Stimulated activated CD8-positive, alpha-beta memory T cell treated with anti-CD3 and anti-CD28 coated beads, Interleukin-7, amount 100 ng/mL, for 1 hour (primary cell): ENCODE measurements at places on chromosomes 3 and 15.

- no peak for DNase-seq
These were observed 8.3 kb upstream of the TM4SF4 start for GRCh38 chr3:149466192-149466591.

- no peak for DNase-seq
These were observed 2.3 kb downstream of the EOGT start for GRCh38 chr3:69011096-69011730.

GRCh38 chr3:133833880-133834620, 28.4 kb downstream of the SRPRB start:
- no peak for DNase-seq

DNA sequence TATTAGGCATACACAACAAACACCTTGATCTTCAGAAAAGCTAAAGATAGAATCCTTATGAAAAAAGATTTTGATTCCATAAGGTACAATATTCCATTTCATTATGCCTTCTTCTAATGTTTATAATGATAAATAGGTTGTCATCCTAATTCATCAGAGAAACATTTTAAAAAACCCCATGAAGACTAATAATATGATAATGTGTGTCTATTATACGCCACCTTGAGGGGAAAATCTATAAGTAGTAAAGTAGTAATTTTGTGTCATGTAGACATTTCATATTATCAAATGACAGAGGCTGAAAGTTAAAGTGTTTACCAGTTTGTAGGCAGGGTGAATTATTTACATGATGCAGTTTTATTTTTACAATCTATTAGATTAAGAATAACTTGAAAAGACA, 524.3 kb downstream of the GBE1 start:
- DNase-seq, result no peak

DNA sequence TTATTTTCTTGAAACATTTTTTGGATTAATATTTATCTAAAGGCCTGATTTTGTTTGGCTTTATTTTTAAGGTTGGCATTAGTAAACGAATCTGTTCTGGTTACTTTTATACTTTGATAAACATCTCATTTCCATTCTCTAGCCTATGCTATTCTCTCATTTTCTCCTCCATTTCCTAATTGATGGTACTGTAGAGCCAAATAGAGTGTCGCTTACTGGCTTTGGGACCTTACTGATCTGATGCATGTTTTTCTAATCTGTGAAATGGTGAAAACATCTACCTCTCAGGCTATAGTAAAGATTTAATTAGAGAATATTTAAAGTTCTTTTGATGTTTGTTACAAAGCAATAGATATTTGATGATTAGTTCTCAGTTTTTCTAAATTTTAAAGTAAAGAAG, 1.6 kb downstream of the LNP1 start:
- no peak for DNase-seq

DNA sequence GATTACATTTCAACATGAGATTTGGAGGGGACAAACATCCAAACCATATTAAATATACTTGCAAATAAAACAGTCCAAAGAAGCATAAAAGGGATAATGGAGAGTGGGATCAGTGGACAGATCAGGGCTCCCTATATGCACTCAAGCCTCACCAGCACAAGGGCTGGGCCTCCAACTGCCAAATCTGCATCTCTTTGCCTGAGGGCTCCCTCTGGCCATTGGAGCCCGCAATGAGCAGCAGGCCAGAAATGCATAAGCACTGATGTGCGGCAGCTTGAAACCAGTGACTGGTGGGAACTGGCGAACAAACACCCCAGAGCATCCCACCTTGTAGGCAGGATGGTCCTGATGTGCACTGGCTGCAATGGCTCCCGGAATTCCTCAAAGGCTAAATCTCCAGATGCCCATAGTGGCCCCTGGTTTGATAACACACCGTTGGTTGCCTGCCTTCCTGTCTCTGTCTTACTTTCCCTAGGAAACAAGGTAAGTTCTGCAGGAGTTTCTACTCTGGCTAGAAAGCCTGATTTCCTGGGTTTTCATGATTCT, 55.9 kb upstream of the POMGNT2 start:
- no peak for DNase-seq

- no peak for DNase-seq
These were observed 329.8 kb upstream of the NAALADL2 start for GRCh38 chr3:174529298-174529697.

DNA sequence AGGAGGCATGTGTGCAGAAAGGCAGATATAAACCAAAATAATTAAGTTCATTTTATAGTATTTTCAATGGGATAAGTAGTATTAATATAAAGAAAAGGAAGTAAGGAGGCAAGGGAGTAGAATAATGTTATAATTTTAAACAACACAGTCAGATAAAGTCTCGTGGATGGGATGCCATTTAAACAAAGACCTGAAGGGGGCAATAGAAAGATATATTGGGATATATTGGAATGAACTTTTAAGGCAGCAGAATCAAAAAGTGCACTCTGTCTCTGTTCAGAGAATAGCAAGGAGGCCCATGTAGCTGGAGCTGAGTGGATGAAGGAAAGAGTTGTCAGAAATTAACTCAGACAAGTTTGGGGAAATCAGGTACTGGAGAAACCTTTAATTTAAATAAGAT, 158.7 kb downstream of the CGGBP1 start:
- no peak for DNase-seq

DNA sequence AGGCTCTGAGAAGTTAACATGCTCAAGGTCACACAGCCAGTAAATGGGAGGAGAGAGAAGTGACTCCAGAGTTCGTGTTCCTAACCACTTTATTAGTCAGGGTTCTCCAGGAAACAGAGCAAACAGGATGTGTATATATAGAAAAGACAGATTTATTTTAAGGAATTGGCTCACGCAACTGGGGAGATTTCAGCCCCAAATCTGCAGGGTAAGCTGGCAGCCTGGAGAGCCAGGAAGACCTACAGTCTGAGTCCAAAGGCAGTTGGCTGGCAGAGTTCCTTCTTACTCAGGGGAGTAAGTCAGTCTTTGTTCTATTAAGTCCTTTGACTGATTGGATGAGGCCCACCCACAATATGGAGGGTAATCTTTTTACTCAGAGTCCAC, 118.2 kb upstream of the PROK2 start:
- DNase-seq, result no peak

GRCh38 chr15:71390096-71390495, 274.8 kb downstream of the THSD4 start:
- no peak for DNase-seq

GRCh38 chr3:9862391-9863057, 17.5 kb downstream of the CIDEC start:
- DNase-seq, result no peak

- no peak for DNase-seq
These were observed 53.9 kb downstream of the COPS2 start for GRCh38 chr15:49101536-49101935.

GRCh38 chr3:152256851-152257562, 11.7 kb upstream of the MBNL1 start:
- no peak for DNase-seq

- DNase-seq, result no peak
These were observed 652.6 kb downstream of the FHIT start for GRCh38 chr3:60598671-60599070.

DNA sequence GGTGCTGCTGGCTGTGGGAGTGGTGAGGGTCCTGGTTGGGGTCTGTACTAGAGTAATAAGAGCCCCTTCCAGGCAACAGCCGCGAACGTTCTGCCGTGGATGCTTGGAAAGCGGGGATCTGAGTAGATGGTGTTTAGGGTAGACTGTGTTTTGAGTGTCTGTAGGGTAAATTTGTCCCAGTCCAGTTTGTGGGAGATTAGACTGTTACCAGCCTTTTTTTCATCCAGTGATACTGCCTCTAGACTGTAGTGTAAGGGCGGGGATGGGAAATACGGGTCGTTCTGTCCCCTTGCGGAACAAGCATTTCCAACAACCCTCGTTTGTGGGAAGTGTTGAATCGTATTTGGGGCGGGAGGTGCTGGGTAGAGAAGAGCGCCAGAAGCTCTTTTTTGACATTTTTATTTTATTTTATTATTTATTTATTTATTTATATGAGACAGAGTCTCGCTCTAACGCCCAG, 424 bp downstream of the HAUS2 start:
- no peak for DNase-seq
